ENCODE measurements at places on chromosomes 16 and 17.

DNA sequence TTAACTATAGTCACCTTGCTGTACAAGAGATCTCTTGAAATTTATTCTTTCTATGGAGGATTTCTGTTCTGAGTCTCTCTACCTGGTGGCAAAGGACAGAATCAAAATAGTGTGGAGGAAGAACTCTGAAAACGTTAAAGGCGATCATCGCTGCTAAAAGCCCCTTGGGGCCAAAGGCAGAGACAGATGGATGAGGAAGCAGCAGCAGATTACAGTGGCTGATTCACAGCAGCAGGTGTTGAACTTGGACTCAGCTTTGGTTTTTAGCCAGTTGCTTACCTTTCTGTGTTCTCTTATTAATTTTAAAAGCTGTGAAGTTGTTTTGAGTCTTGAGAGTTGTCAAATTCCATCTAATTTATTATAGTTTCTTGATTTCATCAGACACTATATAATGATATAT lies 956.1 kb upstream of the GOT2 start:
- DNase-seq, result no peak

DNA sequence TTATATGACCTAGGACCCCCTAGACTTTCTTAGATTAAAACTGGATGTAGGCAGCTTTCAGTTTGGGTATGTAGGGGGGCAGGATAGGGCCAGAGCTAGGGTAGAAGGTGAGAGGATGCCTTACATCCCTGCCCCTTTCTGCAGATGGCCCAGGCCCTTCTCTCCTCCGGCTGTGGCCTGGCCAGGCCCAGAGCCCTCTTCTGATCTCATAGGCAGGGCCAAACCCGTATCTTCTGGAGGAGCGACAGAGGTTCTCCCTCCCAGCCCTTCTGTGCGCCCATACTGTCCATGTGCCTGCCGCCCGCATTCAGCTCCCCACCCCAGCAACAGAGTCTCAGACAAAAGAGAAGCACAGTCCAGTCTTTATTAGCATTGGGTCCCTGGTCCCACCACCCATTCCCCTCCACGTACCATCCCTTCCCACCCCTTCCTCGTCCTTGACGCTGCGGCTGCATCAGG lies 2.0 kb upstream of the TSPOAP1 start:
- no peak for DNase-seq

GRCh38 chr17:19719355-19720209 lies 3.2 kb upstream of the SLC47A2 start:
- DNase-seq, result no peak

DNA sequence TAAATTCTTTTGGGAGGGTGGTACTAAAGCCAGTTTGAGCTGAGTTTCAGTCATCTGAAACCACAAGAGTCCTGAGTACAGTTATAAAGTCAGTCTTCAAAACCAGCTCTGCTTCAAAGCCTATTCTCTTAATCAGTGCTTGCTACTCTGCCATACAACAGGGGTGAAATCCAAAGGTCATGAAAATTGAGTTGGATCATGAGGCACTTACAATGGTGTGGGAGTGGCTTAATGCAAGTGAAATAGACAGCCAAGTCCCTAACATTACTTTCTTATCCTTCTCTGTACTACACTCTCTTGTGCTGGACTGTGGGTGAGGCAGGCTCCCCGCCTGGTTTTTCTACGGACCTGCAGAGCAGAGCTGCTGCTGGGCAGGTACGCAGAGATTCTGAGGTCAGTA lies 12.4 kb downstream of the CBLN1 start:
- no peak for DNase-seq

- no peak for DNase-seq
Observed at GRCh38 chr16:57192146-57192545, 6.0 kb downstream of the RSPRY1 start.

- peak; percentile 89 for DNase-seq
Observed at GRCh38 chr17:80892019-80892855, 99.4 kb upstream of the CHMP6 start.

DNA sequence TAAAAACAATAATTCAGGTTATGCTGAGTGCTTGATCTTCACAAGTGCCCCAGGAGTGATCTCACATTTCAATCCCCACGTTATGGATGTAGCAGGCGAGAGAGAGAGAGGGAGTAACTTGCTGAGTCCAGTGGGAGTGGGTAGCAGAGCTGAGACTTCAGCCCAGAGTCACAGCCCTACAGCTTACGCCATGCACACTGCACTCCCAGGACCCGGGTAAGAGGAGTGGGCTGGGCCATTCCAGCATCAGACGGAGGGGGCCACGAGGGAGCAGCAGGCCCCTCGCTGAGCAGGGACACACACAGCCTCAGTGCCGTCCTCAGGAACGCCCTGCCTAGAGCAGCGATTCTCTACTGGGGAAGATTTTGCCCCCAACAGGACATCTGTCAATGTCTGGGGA lies 9.8 kb upstream of the KIF19 start:
- no peak for DNase-seq

DNA sequence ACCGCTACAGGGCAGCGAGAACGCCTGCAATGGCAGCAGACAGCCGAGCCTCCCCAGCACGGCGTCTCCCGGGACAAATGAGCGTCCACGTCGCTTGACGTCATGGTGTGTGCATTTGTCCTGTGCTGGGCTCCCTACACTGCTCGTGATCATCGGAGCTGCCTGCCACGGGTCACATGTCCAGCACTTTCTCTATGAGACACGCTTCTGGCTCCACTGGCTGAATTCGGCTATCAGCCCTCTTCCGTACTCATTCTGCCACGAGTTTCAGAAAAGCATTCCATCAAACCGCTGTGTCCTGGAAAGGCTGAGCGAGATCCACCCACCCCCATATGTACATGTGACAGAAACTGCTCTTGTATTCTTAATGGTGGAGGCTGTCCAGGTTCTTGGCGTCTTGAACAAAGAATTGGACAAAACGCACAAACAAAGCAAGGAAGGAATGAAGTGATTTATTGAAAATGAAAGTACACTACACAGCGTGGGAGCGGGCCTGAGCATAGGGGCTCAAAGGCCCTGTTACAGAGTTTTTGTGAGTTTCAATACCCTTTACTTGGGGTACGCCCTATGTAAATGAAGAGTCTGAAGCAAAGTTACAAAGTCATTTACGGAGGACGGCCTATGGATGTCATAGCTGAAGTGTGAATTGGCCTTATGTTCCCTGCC lies 28.5 kb upstream of the SHCBP1 start:
- no peak for DNase-seq

DNA sequence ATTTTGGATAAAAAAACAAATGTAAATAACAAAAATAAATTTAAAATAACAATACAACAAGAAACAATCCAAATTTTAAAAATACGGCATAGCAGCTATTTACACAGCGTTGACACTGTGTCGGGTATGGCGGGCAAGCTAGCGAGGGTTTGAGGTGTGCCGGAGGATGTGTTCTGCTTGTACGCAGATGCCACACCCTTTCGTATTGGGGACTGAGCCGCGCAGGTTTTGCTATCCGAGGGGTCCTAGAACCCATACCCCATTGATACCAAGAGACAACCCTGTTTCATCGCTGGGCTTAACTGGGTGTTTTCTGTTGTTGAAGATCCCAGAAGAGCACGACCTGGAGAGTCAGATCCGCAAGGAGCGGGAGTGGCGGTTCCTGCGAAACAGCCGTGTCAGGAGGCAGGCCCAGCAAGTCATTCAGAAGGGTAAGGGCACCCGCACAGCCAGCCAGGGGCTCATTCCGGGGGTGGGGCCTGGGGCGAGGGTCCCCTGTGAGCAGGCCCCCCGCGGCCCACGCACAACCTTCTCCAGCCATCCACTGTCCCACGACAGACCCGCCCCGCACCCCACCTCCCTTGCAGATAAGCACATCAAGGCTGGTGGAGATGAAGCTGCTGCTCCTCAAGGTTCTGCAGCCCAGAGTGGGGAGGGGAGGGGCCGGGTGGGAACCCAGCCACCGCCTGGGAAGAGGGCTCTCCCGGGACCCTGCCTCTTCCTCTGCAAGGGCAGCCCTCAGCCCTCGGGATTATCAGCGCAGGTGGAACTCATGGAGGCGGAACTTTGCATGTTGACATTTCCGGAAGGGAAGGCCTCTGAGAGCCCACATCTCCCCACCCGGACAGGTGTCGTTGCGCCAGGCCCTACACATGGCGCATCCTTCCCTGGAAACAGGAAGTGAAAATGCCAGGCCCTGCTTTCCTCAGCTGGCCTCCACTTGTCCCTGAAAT lies 51.2 kb upstream of the CHMP6 start:
- DNase-seq, result no peak

DNA sequence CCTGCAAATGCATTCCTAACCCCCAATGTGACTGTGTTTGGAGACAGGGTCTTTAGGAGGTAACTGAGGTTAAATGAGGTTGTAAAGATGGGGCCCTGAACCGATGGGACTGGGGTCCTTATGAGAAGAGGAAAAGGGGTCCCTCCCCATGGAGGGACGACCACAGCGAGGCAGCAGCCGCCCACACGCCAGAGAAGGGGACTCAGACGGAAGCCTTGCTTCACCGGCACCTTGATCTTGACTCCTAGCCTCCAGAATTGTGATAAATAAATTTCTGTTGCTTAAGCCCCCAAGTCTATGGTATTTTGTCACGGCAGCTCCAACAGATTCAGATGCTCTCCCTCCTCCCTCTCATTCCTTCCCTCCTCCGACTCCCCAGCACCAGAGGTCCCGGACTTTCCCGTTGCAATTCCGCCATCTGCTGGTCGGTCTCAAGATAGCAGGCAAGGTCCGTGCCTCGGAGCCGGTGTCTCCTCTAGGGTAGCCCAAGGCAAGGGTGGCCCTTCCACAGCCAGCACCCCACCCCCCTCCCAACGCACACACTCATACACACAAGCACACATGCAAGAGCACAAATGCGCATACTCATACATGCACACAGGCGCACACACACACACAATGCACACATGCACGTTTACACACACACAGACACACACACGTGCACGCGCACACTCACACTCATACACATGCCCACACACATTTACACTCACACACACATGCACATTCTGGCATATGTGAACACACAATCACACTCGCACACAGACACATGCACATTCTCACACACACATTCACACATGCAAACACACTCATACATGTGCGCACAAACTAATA lies 23.1 kb upstream of the C16orf78 start:
- DNase-seq, result peak; percentile 9

DNA sequence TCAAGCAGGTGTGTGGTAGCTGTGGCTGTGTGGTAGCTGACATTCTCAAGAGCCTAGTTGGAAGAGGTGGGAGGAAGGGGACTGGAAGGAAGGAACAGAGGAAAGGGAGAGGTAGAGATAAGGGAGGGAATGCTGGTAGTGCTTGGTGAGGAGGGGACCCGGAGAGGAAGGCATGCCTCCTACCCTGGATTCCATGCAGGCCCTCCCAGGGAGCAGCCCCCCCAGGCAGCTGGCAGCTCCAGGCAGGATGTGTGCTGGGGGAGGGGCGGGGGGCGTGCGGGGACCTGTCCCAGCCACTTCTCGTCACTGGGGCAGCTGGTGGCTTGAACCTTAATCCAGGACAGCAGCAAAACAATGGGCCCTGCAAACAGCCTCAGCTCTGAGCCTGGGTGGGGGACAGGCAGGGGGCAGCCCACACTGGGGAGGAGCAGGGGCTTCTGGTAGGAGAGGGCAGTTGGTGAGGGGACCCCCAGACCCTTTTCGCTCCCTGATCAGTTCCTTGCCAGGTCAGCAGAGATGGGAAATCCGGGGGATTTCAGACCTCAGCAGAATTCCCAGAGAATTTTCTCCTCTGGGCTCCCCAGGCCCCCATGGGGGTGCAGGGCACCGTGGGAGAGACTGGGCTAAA lies 27.1 kb downstream of the ARHGAP23 start:
- DNase-seq, result no peak

GRCh38 chr16:78326731-78327130 lies 227.3 kb downstream of the WWOX start:
- no peak for DNase-seq

DNA sequence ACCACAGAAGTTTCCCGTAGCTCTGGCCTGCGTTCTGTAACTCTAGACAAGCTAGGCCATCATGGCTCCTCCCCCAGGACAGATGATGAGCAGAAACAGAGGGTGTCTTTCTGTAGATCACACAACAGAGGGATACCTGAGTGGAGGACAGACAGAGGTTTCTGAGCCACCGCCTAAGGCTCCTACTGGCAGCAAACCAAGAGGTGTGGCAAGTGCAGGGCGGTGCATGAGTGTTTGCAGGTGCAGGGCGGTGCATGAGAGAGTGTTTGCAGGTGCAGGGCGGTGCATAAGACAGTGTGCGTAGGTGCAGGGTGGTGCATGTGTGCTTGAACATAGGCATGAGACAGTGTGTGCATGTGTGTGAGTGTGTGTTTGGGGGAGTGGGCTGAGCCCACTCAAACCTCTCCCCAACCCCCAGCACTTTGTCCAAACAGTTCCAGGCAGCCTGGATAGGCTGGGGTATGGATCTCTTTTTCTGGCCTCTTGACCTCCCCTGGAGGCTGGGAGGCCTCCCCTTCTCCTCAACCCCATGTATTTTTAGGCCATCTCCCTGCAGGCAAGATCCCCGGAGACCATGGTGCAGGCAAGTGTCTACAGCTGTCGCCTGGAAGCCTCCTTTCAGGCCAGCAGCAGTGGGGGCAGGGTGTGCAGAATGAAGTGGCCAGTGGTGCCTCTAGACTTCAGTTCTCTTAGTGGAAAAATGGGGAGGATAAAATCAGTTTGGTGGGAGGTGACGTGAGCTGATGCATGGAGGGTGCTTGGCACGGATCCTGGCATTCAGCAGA lies 53.4 kb upstream of the CBX4 start:
- no peak for DNase-seq

- no peak for DNase-seq
Observed at GRCh38 chr17:13961265-13961664, 108.0 kb upstream of the COX10 start.

- no peak for DNase-seq
Observed at GRCh38 chr17:28043741-28044140, 1.3 kb downstream of the NLK start.

DNA sequence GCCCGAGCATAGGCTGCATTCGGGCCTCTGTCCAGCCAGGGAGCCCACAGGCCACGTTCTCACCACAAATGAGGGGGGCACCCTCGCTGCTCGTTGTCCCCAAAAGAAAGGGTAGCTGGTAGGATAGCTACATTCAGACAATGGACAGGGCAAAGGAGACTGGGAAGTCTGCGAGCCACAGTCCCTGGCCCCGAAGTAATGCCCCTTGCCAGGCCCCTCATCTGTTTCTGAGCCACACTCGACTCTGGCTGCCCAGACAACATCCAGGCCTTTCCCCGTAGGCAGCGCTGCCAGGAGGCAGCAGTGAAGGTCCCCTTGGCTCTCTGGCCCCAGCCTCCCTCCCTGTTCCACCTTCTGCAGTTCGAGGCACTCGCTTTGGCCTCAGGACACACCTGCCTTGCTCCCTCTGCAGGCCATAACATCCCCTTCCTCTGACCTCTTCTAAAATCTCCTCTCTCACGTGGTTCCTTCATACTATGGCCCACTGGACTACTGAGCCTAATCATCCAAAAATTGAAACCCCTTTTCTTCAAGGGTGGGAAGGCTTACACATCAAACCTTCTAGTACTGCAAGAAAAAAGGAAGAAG lies 12.2 kb downstream of the AIPL1 start:
- no peak for DNase-seq

DNA sequence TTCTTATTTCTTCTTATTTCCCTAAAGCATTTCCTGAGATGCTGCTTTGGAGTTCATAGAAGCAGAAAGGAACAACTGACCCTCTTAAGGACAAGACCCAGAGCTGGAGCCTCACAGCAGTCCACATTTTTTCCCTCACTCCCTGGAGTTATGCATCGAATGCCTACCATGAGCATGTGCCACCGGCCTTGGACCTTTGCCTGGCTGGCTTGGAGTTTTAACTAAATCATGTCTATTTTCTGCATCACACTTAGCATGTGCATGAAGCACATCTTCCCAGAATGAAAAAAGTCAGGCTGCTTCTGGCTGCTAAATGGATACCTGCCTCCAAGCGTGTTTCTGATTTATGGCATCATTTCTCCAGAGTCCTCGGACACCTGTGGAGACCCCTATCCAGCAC lies 104.5 kb downstream of the SPACA3 start:
- DNase-seq, result no peak
